Body of pancreas (tissue), 4 donors: ENCODE measurements at places on chromosomes 4 and X. TPM values are rescaled to one million over a fixed set of nuclear protein-coding genes. Genes with fewer than 3 reads are reported as not detected.

Gene MAGEC2
- not detected for total RNA-seq

DNA sequence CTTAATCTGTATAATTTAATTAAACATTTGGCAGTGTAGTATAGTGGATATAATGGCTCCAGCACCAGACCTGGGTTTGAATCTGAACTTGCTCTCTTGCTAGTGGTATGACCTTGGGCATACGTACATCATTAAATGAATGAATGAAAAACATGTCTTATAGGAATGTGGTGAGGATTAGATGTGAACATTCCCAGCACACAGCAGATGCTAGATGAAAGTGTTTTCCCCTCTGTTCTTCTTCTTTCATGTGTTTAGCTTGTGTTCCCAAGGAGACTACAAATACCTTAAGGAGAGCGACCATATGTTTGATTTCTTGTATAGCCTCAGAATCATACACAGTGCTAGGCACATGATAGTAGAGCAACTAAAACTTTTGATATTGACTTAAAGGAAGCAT is 56.5 kb downstream of the CT47B1 start:
- H3K27ac ChIP-seq = no peak overlapping the region
- no peaks in the 10 kb centered on the region for H3K4me1 ChIP-seq
- H3K36me3 ChIP-seq = no peaks in the 10 kb centered on the region
- DNase-seq = no peak

- no peak for DNase-seq
- no peaks in the 10 kb centered on the region for H3K4me1 ChIP-seq
- H3K4me3 ChIP-seq = no peak overlapping the region
Measured at GRCh38 chr4:165006886-165007285, 24.9 kb upstream of the TRIM60 start.

GRCh38 chrX:111868726-111869638 is 7.0 kb upstream of the TRPC5OS start:
- DNase-seq = no peak
- no peaks in the 10 kb centered on the region for H3K36me3 ChIP-seq
- H3K4me3 ChIP-seq = no peak overlapping the region
- peak overlapping the region; percentile 36 for H3K27ac ChIP-seq
- H3K27me3 ChIP-seq = no peaks in the 10 kb centered on the region

Gene FHIP1A
- total RNA-seq = 20.8 TPM

- H3K4me3 ChIP-seq = no peak overlapping the region
- no peak for DNase-seq
- H3K4me1 ChIP-seq = no peaks in the 10 kb centered on the region
- no peak overlapping the region for H3K27ac ChIP-seq
Measured at GRCh38 chr4:125432078-125432477, 117.3 kb downstream of the FAT4 start.

Gene IL2
- not detected for total RNA-seq

- H3K27ac ChIP-seq = no peak overlapping the region
- no peak for DNase-seq
- H3K36me3 ChIP-seq = no peaks in the 10 kb centered on the region
- no peaks in the 10 kb centered on the region for H3K4me1 ChIP-seq
- no peak overlapping the region for H3K4me3 ChIP-seq
- H3K27me3 ChIP-seq = no peaks in the 10 kb centered on the region
Measured at GRCh38 chr4:87986508-87986907, 11.0 kb downstream of the SPP1 start.
